H1 (cell line): ENCODE measurements at places on chromosomes 6 and 20. TPM values are rescaled to one million over a fixed set of nuclear protein-coding genes. Genes with fewer than 3 reads are reported as not detected.

Gene WFDC6
- total RNA-seq: not detected in 2 replicates

Gene LKAAEAR1
- 0.41 and 0.52 TPM in 2 replicates for total RNA-seq

Gene TREM2
- not detected in 2 replicates for total RNA-seq

Gene TUBB2A
- total RNA-seq: 330 and 349 TPM in 2 replicates

Gene MICB
- 15.4 and 16.2 TPM in 2 replicates for total RNA-seq

Gene RFX6
- not detected in 2 replicates for total RNA-seq
